ENCODE measurements at places on chromosomes 7 and 10.

DNA sequence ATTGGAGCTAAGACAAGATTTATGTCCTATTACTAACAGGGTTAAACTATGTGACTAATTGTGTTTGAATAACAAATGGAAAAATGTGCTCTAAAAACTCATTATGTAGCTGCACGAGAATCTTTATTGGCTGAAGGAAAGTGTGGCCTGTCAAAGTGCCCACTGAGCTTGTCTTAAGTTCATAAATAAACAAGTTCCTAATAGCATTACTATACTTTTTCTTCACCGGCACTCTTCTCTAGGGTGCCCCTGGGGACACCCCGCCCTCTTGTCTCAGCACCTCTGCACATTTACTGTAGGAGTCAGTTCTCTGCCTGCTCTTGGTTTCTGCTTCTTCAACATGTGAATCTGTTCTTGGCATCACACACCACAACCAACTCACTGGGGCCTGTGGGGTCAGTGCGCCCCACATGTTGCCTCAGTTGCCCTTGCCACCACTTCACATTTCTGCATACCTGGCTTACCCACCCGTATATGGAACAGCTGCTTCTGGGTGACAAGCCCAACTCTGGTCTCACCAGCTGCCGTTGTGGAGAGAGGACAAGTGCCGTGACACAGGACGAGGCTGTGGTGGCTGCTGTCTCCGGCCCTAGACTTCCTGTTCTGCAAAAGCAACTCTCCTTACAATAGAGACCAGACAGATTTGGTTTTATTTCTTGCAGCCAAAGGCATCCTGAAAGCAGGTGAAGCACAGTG lies 96.3 kb upstream of the DDC start:
- DNase-seq = no peak

DNA sequence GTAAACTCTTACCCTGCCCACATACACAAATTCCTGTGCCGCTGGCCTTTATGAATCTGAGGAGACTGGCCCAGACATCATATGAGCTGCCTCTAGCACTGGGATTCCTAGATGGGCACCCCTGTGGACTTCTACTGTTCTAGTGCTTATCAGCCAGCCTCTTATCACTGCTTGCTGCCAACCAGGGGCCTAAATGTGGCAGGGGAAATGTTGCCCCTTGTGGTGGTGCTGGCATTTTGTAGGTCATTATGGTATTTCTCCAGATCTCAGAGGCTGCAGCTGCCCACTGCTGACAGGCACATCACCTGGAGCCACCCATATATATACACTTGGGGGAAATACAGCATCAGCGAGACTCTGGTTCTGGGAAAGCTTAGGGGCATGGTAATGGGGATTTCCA lies 5.4 kb downstream of the SFR1 start:
- DNase-seq = peak; percentile 25

GRCh38 chr10:50402466-50402865 lies 151.2 kb upstream of the ASAH2 start:
- no peak for DNase-seq

DNA sequence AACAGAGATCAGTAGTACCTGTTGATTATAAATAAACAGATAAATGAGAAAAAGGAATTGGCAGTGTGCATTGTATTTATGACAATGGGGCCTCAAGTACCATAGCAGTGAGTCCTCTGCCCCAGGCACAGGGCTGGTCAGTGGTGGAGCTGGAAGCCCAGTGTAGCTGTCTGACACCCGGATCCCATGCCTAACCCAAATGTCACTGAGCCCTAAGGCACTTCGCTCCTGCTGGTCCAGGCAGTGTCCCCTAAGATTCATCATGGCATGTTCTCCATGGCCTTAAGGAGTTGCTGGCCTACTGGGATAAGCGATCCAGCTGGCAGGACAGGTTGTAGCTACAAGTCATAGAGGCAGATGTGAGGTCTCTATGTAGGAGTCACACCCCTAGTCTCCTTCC lies 3.3 kb upstream of the ZNF736 start:
- no peak for DNase-seq

DNA sequence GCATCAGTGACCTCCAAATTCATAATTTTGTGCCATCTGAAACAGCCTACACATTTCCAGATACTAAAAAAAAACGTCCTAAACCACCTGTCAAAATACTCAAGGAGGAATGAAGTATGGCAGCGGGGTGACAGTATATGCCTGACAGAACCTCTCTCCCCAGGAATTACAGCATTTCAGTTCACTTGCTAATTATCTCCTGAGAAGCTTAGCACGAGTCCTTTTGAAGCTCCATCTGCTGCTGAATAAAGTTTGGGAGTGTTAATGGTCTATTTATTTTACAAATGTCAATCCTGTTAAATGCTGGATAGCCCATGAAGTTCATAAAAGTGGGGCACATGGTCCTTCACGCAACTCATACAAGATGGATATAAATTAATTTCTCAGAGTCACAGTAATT lies 29.4 kb upstream of the ANLN start:
- DNase-seq = no peak

DNA sequence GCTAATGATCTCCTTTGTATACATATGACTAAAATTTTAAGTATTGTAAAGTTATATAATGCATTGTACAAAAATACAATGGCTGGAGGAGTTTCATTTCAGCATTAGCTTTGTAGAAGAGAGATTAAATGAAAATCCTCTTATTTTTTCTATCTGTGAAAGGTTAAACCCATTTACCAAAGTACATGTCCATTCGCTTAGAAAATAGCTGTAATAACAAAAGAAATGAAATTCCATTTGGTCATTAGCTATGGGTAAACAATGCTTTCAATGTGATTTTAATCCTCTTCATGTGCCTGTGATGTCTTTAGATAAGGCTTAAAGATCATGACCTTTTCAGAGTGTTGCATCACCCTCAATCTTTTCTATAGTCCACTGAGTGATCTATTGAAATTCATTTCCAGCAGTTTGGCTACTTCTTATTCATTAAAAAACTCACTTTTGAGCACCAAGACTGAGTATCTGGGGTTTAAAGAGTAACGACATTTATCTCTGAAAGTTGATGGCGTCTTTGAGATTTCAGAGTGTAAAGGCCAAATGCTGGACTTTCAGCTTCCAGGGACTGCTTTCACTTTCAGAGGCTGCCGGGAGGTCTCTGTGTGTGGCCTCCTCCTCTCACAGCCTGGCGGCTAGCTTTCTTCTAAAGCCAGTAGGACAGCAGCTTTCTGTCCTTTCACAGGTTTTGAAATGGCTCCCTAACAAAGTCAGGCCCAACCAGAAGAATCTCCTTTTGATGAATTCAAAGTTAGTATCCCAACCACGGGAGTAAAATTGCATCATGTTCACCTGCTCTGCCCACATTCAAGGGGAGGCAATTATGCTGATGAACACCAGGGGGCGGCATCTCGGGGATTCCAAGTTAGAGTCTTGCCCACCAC lies 701.4 kb upstream of the COBL start:
- DNase-seq = peak; percentile 75

DNA sequence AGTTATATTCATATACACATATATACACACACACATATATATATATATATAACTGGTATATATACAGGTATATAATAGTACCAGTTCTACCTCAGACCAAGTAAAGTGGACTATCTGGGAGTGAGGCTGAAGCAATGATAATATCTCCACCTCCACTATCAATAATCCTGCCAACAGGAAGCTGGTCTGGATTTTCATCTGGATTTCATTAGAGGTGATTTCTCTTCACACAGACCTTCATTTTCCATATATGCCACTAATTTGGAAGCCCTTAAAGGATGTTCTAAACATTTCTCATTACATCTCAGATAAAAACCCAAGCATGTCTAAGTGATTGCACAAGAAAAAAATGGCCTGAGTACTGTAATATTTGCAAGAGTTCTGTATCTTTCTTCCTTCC lies 1.7 kb upstream of the SLC35B4 start:
- no peak for DNase-seq

DNA sequence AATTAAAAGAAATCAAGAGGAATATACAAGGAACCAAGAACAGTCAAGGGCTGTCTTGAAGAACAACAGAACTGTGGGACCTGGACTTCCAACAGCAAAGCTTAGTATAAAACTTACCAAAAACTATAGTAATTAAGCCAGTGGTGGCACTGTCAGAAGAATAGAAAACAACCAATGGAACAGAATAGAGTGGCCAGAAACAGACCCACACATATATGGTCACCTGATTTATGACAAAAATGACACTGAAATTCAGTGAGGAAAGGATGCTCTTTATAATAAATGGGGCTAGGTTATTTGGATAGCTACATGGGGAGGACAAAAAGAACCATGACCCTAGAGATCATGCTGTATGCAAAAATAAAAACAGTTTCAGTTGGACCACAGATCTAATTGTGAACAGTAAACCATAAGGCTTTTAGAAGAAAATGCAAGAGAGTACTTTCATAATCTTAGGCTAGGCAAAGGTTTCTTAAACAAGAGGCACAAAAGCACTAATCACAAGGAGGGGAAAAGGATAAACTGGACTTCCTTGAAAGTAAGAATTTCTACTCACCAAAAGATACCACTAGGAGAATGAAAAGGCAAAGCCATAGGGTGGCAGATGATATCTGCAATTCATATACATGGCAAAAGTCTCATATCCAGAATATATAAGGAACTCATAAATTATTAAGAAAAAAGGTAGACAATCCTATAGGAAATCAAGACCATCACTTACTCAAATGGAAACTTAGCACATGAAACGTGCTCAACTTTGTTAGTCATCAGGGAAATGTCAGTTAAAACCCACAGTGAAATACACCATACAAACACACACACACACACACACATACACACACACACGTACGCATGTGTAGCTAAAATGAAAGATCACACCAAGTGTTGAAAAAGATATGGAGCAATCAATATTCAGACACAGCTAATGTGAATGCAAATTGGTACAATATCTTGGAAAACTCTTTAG lies 20.8 kb downstream of the HYCC1 start:
- no peak for DNase-seq

GRCh38 chr10:131683281-131683861 lies 217.4 kb upstream of the PPP2R2D start:
- no peak for DNase-seq

- DNase-seq = no peak
Measured at GRCh38 chr7:143322760-143323633, 7.1 kb downstream of the CLCN1 start.

DNA sequence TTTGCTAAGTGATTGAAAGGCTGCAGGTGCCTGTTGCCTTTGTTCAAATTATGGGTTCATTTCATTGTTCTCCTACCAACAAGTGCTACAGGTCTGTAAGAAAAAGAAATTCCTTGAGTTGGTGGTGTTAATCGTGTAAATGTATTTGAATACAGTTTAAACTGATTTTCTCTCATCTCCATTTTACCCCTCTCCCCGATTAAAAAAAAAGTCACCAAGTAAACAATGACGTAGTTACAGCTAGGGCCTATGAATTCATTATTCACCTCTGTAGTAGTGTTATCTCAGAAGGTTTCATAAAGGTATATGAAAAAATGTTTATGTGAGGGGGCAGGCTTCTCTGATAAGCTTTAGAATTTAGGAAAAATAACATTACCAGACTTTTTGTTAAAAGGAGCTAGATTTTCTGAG lies 1.1 kb downstream of the REEP3 start:
- DNase-seq = peak; percentile 13

GRCh38 chr10:125479059-125479458 lies 203.9 kb downstream of the TEX36 start:
- peak; percentile 70 for DNase-seq

DNA sequence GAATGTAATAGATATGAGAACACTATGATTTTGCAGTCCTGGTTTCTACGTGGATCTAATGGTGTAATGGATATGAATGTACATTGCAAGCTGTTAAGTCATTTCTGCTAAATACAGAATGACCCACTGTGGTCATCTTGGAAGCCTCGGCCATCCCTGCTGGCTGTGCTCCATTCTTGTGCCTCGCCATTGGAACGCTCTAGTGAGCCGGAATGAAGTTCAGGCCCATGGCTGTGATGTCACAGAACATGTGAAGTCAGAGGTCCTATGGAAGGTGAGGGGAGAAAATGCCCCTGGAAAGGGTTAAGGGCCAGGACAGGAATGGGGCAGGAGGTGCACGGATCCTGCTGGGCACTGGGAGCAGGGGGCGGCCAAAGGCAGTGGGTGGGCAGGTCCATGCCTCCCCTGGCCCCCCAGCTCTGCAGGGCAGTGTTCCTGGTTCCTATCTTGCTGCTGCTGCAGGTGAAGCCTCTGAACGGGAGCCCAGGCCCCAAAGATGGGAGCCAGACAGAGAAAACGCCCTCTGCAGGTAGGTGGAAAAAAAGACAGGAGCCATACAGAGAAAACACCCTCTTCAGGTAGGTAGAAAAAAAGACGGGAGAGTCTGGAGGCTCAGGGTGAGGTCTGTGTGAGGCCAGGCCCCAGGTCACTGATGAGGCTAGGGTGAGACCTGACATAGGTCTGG lies at the start of gene LLCFC1:
Gene LLCFC1, plus strand, starts transcription at position 259 of the 685 bp plus-strand sequence. Its CDS starts 138 bp downstream, at position 397.
- DNase-seq = no peak

DNA sequence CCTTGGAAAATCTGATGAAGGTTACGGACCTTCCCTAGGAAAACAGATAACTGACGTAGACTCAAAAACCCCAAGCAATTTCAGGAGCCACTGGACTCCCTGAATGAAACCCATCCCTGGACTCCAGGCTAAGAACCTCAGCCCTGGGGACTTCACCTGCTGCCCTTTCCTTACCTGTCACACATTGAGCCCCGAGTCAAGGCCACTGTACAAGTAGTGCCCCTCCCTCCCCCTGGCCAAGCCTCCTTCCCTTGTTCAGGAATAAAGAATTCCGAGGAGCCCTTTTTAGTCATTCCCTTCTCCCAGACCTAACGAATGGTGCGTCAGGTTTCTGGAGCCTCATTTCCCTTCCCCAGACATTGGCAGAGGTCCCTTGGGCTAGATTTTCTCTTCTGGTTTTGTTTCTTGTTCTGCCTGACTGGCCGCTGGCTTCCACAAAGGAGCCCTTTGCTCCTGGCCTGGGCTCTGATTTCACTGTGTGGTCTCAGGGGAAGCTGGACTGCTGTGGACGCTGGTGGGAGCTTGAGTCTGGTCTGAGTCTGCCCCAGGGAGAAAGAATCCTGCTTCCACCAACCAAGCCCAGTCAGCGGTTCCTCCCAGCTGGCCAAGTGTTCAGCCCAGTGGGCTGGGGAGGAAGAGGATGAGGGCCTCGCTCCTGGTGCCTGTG lies 31.7 kb downstream of the ZNF775 start:
- DNase-seq = no peak

GRCh38 chr10:5985029-5985428 lies 7.7 kb upstream of the IL15RA start:
- no peak for DNase-seq

DNA sequence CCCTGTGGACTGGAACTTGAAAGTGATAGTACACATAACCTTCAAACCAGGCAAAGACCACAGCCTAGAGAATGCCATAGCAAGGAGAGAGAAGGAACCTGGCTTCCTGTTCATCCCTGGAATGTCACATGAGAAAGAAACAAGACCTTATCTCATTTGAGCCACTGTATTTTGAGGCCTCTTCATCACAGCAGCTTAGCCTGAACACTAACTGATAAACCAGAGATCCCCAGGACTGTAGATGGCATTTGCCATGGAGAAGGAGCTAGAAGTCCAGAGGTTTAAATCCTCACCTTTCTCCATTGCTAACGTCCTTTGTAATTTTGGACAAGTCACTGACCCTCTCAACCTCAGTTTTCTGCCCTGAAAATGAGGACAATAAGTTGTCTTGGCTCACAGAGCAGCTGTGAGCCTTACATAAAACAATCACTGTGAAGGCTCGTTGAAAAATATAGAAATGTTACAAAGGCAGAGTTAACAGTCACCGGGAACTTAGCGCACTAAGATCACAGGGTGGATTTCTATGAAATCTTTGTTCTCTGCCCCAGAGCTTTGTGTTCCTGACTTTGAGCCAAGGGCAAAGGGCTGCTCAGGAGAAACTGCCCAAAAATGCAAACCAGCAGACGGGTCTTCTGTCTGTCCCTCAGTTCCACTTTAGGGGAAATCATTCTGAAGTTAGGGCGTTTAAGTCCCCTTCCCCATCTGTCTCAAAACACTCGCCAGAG lies 197.0 kb downstream of the USP6NL start:
- DNase-seq = no peak

GRCh38 chr7:595621-596010 lies 76.0 kb upstream of the PDGFA start:
- DNase-seq = no peak
